ENCODE measurements at places on chromosomes 5 and 9. TPM values are rescaled to one million over a fixed set of nuclear protein-coding genes. Genes with fewer than 3 reads are reported as not detected.

Gene CDX1
- total RNA-seq, result 0.15 TPM

Gene GPR151
- total RNA-seq, result not detected

Gene GABRG2
- total RNA-seq, result not detected

Gene C9orf153
- 0.08 TPM for total RNA-seq

Gene CDO1
- total RNA-seq, result 0.30 TPM

Gene PCDH1
- 27.5 TPM for total RNA-seq

Gene TNFSF15
- total RNA-seq, result under 0.01 TPM

Gene HACD4
- 1.4 TPM for total RNA-seq

Gene LVRN
- 1.5 TPM for total RNA-seq

Gene SELENOP
- total RNA-seq, result 2.6 TPM

Gene MUSK
- total RNA-seq, result not detected

Gene OR13C2
- total RNA-seq, result not detected

Gene SGCD
- 24.2 TPM for total RNA-seq

Gene GLDC
- 4.2 TPM for total RNA-seq

Gene SLC1A1
- 14.2 TPM for total RNA-seq

Gene SMC5
- 5.9 TPM for total RNA-seq

Gene TXNDC8
- not detected for total RNA-seq

Gene TMEM267
- total RNA-seq, result 9.4 TPM

Gene STXBP1
- 10.8 TPM for total RNA-seq

Gene CCDC171
- 1.7 TPM for total RNA-seq

Gene TMEM215
- total RNA-seq, result not detected

Gene MARCHF11
- total RNA-seq, result not detected

Gene CD74
- 0.15 TPM for total RNA-seq

Gene RANBP17
- total RNA-seq, result 6.2 TPM

Gene KIF27
- 2.8 TPM for total RNA-seq

Gene SPINK7
- total RNA-seq, result not detected

Gene CDH9
- not detected for total RNA-seq

Gene LHX3
- total RNA-seq, result not detected

Gene CCDC192
- total RNA-seq, result not detected

Gene ANKRD34B
- not detected for total RNA-seq
